Neural crest cell (in vitro differentiated cells): ENCODE measurements at places on chromosomes 2 and 18. TPM values are rescaled to one million over a fixed set of nuclear protein-coding genes. Genes with fewer than 3 reads are reported as not detected.

GPR55 gene
- total RNA-seq: not detected in 2 replicates

DNA sequence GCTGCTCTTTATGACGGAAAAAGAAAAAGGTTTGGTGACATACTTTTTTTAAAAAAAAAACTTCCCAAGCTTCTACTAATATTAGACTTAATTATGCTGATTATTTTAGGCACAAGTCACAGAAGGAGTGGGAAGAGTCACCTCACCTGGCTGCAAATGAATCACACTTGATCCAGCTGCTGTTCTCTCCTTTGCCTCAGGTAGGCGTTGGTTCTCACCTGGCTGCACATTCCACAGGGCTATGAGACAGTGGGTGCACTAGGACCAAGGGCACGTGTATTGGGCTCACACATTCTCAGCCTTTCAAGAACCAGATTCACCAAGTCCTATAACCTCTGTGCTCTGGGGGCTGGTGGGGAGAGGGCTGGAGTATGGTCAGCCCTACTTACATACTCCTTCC lies 93.3 kb downstream of the TGFA start:
- H3K4me1 ChIP-seq: no peaks in the 10 kb centered on the region
- H3K27me3 ChIP-seq: peaks cover 3% of the 10 kb centered on the region
- no peak overlapping the region for H3K4me3 ChIP-seq
- no peak overlapping the region for H3K27ac ChIP-seq

STK17B gene
- 7.3 and 8.1 TPM in 2 replicates for total RNA-seq

G6PC2 gene
- total RNA-seq: not detected in 2 replicates

DNA sequence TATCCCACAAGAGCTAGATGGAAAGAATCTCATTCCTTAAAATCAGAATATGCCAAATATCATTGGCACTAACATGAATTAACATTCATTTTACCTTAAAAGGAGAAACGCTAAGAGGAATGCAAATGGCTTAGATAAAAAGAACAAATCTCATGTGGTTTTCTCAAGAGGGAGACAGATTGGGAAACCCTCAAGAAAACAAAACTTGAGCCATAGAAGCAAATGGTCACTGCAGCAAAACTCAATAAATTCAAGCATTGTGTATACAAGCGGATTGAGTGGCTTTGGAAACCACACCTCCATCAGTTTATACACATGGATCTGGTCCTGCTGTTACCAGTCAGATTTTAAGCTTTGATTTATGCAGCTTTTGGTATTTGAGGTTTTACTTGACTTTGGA lies 1331.8 kb upstream of the ZEB2 start:
- H3K27ac ChIP-seq: no peak overlapping the region
- H3K4me1 ChIP-seq: peaks cover 13% of the 10 kb centered on the region
- no peaks in the 10 kb centered on the region for H3K36me3 ChIP-seq
- no peak overlapping the region for H3K4me3 ChIP-seq

CAVIN2 gene
- not detected in 2 replicates for total RNA-seq

DNA sequence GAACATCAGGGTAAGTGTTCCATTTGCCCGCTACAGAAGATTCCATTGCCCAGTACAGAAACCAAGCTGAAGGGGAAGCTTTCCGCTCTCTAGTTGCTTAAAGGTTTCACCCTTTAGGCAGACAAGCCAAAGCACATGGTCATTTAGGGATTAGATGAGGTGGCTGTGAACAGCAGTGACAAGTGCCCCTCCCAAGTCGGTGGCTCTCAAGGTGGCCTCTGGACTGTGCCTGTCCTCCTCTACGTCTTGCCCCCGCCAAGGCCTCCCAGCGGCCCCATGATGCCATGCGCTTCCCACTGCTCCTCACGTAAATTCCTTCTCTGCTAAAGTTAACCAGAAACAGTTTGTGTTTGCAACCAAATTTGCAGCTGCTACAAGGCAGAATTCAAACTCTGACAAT lies 24.2 kb upstream of the PTPN4 start:
- no peak overlapping the region for H3K27ac ChIP-seq
- peaks cover 9% of the 10 kb centered on the region for H3K4me1 ChIP-seq
- no peaks in the 10 kb centered on the region for H3K36me3 ChIP-seq
- no peak for DNase-seq

- no peaks in the 10 kb centered on the region for H3K4me1 ChIP-seq
- H3K4me3 ChIP-seq: no peak overlapping the region
- no peak overlapping the region for H3K27ac ChIP-seq
- H3K27me3 ChIP-seq: no peaks in the 10 kb centered on the region
- H3K36me3 ChIP-seq: no peaks in the 10 kb centered on the region
- DNase-seq: no peak
Measured at GRCh38 chr2:124658373-124658772, 633.3 kb downstream of the CNTNAP5 start.

LOXHD1 gene
- total RNA-seq: not detected in 2 replicates

- H3K27me3 ChIP-seq: no peaks in the 10 kb centered on the region
- H3K4me1 ChIP-seq: no peaks in the 10 kb centered on the region
- H3K27ac ChIP-seq: no peak overlapping the region
- no peak for DNase-seq
- no peaks in the 10 kb centered on the region for H3K36me3 ChIP-seq
Measured at GRCh38 chr2:126855606-126856005, 43.1 kb upstream of the TEX51 start.

DNA sequence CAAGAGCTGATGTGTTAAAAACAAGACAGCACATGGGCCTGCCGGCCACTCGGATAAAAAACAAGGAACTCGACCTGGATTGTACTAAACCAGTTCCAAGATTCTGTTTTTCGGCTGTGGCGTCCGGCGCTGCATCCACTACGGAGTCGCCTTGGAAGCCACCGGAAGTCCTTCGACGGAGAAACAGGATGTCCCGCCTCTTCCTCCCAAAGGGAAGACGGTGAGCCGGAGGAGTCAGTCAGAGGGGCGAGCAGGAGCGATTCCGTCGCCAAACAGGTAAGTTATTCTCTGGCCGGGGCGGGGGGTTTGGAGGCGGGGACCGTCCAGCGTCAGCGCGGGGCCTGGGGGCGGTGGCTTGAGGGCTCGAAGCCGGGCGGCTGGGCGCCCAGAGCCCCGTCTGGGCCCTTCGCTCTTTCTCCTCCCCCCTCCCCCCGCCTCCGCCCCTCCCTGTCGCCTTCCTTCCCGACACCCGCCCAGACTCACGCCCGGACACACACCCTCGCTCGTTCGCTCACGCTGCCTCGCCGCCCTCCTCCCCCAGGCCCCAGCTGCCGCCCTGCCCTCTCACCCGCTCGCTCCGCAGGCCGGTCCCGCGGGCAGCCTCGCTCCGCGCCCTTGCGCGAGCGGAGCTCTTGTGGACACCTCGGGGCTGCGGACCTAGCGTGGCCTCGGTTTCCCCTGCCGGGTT lies at the start of gene ZNF407:
ZNF407 (plus strand) TSS at position 209 of the 688 bp plus-strand sequence. CDS start 33,150 bp downstream, outside the sequence.
- no peaks in the 10 kb centered on the region for H3K27me3 ChIP-seq
- peaks cover 13% of the 10 kb centered on the region for H3K36me3 ChIP-seq
- peak within 1 kb of the TSS; percentile 99 for H3K27ac ChIP-seq

FBLN7 gene
- 19.1 and 21.4 TPM in 2 replicates for total RNA-seq

CLEC4F gene
- not detected in 2 replicates for total RNA-seq

FBXO15 gene
- total RNA-seq: 1.7 and 2.7 TPM in 2 replicates

FBXO41 gene
- 3.7 and 4.5 TPM in 2 replicates for total RNA-seq

LRP2 gene
- total RNA-seq: 27.5 and 29.4 TPM in 2 replicates

CDH19 gene
- total RNA-seq: 14.7 and 16.3 TPM in 2 replicates

DNA sequence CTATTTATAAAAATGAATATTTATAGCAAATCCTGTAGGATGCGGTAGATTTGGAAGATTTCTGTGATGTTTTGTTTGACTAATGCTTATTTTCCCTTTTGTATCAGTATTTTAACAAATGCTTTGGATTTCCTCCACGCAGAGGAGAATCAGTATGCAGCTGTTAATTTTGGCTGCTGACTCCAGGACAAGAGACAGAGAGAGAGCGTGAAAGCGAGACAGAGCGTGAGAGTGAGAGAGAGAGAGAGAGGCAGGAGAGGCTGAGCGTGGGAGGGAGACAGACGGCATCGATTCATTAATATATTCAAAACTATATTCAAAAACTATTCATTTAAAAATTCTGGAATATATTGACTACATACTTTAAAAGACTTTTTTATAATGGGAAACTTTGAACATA lies 62.5 kb downstream of the RRM2 start:
- no peak overlapping the region for H3K4me3 ChIP-seq
- H3K27ac ChIP-seq: no peak overlapping the region
- no peaks in the 10 kb centered on the region for H3K27me3 ChIP-seq
- no peak for DNase-seq
